KBM-7 (cell line): ENCODE measurements at places on chromosomes 12 and 14.
A peak's percentile ranks its signal among the peaks of the same experiment; 100 is the strongest.

GRCh38 chr12:90773491-90773890, 181.5 kb downstream of the CCER1 start:
- no peak for DNase-seq

DNA sequence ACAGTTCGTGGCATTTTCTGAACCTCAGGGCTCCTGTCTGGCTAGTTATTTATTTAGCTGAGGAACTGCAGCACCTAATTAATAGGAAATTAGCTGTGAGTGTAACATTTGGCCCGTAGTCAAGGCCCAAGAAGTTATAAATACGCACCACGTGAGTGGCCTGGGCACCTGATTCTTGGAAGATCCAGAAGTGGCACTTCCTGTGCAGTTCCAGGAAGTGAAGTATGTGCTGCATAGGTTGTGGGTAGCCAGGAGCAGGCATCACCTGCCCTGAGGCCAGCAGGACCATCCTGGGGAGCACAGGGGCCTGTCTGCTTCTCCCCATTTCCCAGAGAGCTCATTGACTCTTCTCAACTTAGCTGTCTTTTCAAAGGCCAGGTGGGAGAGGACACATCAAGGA, 255.6 kb downstream of the NRXN3 start:
- no peak for DNase-seq

DNA sequence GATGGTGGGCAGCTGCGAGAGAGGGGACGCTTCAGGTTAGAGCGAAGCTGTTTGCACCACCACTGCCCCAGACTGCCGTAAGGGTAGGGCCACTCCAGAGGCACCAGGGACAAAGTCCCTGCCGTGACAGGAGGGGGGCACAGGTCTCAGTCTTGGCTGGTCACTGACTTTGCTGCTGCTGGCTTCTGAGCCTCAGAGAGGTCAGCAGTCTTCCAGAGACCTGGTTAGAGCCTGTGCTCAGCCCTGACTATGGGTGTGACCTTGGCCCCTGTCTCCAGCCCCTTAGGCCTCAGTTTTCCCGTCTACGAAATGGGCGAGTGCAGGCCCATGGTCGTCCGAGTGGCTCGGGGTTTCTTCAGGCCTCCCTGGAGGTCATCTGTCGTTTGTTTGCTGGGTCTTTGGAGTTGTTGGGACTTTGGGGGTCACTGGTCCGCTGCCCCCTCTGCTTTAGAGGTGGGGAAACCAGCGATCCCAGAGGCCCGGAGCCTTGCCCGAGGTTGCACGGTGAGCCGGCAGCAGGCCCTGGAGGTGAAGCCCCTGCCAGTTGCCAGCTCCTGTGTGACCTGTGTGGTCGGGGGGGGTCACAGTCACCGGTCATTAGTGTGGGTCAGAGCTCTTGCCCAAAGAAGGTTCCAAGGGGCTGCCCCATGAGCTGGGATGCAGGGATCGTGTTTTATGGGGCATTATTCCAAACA, 15.3 kb downstream of the MEG3 start:
- DNase-seq, result no peak

DNA sequence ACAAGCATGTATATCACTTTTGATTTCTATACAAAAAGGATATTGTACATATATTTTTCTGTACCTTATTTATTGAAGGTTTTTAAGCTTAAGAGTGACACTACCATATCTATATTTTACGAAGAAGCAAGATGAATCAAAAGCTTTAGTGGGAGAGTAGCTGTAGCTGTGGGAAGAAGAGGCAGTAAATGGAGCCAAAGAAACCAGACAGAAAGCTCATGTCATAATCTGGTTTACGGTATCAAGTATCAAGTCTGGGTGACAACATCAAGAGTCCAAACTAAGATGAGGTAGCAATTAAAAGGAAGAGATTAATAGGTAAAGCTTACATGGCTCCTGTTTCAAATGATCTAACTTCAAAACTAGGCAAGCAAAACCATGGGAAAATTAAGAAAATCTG, 54.8 kb downstream of the CEP83 start:
- no peak for DNase-seq

DNA sequence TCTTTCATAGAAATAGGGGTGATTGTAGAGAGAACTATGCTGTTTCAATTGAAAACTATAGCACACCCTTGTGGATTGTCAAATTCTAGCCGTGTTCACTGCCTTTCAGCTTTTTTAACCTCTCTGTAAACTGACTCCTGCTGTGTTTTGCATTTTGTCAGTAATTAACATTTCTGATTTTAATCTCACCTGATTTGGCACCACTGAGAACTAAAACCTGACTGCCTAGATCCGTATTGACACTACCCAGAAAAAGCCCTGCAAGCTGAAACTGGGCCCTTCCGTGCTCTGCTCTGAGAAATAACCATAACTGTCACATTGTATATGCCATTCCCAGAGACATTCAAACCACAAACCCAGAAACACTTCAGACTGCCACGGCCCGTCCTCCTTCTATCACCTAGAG, 26.6 kb upstream of the ETV6 start:
- DNase-seq, result peak; percentile 78
